Neural progenitor cell (in vitro differentiated cells): ENCODE measurements at places on chromosomes 2 and 18. TPM values are rescaled to one million over a fixed set of nuclear protein-coding genes. Genes with fewer than 3 reads are reported as not detected.

ZNF513 gene
- 6.1 and 23.2 TPM in 2 replicates for total RNA-seq

RRM2 gene
- 62.1 and 66.0 TPM in 2 replicates for total RNA-seq

BARD1 gene
- 38.6 and 42.8 TPM in 2 replicates for total RNA-seq

SERPINB13 gene
- not detected in 2 replicates for total RNA-seq

SERPINB4 gene
- total RNA-seq = not detected in 2 replicates

BCL2 gene
- 4.2 and 4.9 TPM in 2 replicates for total RNA-seq

CHRNA1 gene
- total RNA-seq = 0.11 TPM in 1 of 2 replicates, not detected in the other

VWC2L gene
- not detected in 2 replicates for total RNA-seq

ANKRD30B gene
- total RNA-seq = not detected in 2 replicates

ACMSD gene
- not detected in 2 replicates for total RNA-seq

COL6A3 gene
- total RNA-seq = 0.41 and 0.50 TPM in 2 replicates

ACYP2 gene
- 9.7 and 10.4 TPM in 2 replicates for total RNA-seq

CIB4 gene
- not detected in 2 replicates for total RNA-seq

POTEJ gene
- 0.21 TPM in 1 of 2 replicates, not detected in the other for total RNA-seq

POTEC gene
- total RNA-seq = 0.06 TPM in 1 of 2 replicates, not detected in the other

CNDP1 gene
- total RNA-seq = not detected in 2 replicates

TMEM163 gene
- total RNA-seq = 0.95 and 1.2 TPM in 2 replicates

LRRTM1 gene
- total RNA-seq = 0.84 TPM in 1 of 2 replicates, not detected in the other

NEB gene
- 0.49 and 0.53 TPM in 2 replicates for total RNA-seq

PAIP2B gene
- 12.5 and 17.1 TPM in 2 replicates for total RNA-seq

CLIP4 gene
- 1.5 and 2.1 TPM in 2 replicates for total RNA-seq

DNAJC5G gene
- not detected in 2 replicates for total RNA-seq

CERKL gene
- 0.25 TPM in 1 of 2 replicates, not detected in the other for total RNA-seq

MYO1B gene
- 64.8 and 88.0 TPM in 2 replicates for total RNA-seq

DLX1 gene
- total RNA-seq = not detected in 2 replicates

ARHGEF4 gene
- total RNA-seq = 22.8 and 44.8 TPM in 2 replicates

SNORC gene
- 2.6 TPM in 1 of 2 replicates, not detected in the other for total RNA-seq

PRSS56 gene
- total RNA-seq = not detected in 2 replicates

C2orf78 gene
- total RNA-seq = 0.06 and 0.21 TPM in 2 replicates

CPO gene
- not detected in 2 replicates for total RNA-seq

TLX2 gene
- total RNA-seq = not detected in 2 replicates

LBX2 gene
- 0.12 TPM in 1 of 2 replicates, not detected in the other for total RNA-seq

POU3F3 gene
- 0.25 TPM in 1 of 2 replicates, not detected in the other for total RNA-seq

APLF gene
- total RNA-seq = 9.8 and 16.9 TPM in 2 replicates

COL3A1 gene
- total RNA-seq = 0.22 TPM in 1 of 2 replicates, not detected in the other

ERMN gene
- total RNA-seq = 1.2 and 2.2 TPM in 2 replicates

FAM228B gene
- 27.1 and 31.2 TPM in 2 replicates for total RNA-seq

TMEM17 gene
- total RNA-seq = 1.8 and 2.4 TPM in 2 replicates

UBR3 gene
- 19.1 and 31.7 TPM in 2 replicates for total RNA-seq

DSG1 gene
- total RNA-seq = not detected in 2 replicates

AQP4 gene
- 0.09 and 0.12 TPM in 2 replicates for total RNA-seq

STPG4 gene
- not detected in 2 replicates for total RNA-seq

SOX11 gene
- 176 and 178 TPM in 2 replicates for total RNA-seq

ZC3H8 gene
- total RNA-seq = 14.2 and 20.3 TPM in 2 replicates

DYSF gene
- 0.39 and 1.1 TPM in 2 replicates for total RNA-seq

TMEM247 gene
- not detected in 2 replicates for total RNA-seq

TSPYL6 gene
- not detected in 2 replicates for total RNA-seq
